ENCODE measurements at places on chromosomes 4 and X.

- no peak for DNase-seq
Observed at GRCh38 chr4:23144707-23145106, 452.0 kb downstream of the GBA3 start.

GRCh38 chr4:6776920-6777635 is 5.4 kb upstream of the KIAA0232 start:
- DNase-seq, result no peak

- DNase-seq, result no peak
Observed at GRCh38 chr4:57095956-57096355, 14.2 kb downstream of the IGFBP7 start.

GRCh38 chr4:122842984-122843531 is 16.4 kb downstream of the FGF2 start:
- no peak for DNase-seq

DNA sequence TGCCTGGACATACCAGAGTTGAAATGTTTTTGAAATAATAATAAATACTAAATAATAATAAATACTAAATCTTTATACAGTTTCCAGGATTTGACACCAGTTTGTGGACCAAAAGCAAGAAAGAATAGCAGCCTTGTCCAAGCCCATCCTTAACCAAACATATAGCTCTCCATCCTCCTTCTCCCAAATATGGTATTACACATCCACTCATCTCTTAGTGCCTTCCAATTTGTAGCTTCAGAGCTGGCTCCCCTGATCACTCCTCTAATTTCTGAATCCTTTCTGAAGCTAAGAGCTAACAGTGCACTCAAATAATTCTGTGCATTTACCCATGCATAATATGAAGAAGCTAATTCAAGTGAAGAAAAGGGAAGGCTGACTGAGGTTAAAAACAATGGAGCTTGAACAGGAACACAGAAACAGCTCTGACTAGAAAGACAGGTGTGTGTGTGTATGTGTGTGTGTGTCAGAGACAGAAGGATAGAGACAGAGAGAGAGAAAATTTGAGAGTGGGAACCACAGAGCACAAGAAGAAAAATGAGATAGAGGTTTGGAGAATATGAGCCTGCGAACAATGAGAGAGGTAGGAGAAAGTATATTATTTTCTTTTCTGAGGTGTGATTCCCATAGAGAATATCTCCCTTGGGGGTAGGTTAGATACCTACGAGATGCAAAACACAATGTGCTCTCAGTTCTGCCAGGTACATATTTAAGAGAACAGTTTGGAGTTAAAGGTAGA is 123.5 kb downstream of the CAMK2D start:
- DNase-seq, result no peak

- no peak for DNase-seq
Observed at GRCh38 chr4:115711575-115711974, 598.2 kb upstream of the NDST4 start.

DNA sequence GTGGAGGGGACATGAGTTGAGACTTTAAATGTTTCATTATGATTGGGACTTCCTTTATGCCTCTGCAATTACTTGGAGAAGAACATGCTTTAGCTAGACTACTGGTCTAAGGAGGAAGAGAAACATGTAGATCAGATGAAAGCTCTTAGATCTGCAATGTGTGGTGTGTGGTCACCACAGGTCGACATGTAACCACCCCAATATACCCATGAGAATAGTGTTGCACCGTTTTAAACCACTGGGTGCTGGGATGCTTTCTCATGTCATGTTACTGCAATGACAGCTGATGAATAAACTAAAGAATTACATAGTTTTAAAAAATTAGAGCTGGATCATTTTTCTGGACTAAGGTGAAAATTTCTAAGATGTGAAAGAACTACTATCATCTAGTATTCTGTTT is 1039.7 kb downstream of the RAPGEF2 start:
- DNase-seq, result no peak

DNA sequence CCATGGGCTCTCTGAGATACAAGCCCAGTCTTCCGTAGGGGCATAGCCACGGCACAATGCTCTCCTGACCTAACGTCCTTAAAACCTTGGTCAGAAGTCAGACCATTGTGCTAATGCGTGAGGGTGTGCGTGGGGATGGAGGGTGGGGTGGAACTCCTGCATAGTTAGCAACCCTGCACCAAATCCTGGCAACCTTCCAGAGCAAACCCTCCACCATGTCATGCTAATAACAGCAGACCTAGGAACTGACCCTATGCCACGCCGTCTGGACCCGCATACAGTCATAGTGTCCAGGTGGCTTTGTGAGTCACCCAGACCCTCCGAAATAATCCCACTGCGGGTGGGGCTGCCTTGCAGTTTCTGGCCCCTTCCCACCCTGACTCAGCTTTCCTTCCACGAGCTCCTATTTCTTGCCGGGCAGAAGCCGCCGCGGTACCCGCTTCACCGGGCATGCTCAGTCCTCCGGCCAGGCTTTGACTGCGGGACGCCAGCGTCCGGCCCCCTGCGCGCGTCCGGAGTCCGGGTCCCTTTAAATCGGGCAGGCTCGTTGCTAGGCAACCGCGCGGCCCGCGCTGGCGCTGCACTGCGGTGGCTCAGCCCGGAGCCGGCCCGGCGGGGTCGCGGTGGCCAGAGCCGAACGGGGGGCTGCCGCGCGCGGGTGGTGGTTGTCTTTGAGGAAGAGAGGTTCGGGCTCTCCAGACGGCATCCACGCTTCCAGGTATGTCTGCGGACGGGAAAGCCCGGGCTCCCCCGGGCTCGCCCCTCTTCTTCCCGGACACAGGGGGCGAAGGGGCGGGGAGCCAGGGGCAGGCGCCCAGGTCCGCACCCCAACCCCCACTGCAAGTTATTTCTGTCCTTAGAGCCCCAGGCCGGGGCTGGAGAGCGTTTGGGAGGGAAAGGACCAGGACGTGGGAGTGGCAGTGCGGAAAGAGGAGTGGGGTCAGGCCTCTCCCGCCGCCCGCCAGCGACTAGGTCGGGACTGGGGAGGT is at the start of gene CCDC160:
Gene CCDC160, plus strand, starts transcription at position 557 of the 989 bp plus-strand sequence. CDS start 7,619 bp downstream, outside the sequence.
- DNase-seq, result peak; percentile 15

DNA sequence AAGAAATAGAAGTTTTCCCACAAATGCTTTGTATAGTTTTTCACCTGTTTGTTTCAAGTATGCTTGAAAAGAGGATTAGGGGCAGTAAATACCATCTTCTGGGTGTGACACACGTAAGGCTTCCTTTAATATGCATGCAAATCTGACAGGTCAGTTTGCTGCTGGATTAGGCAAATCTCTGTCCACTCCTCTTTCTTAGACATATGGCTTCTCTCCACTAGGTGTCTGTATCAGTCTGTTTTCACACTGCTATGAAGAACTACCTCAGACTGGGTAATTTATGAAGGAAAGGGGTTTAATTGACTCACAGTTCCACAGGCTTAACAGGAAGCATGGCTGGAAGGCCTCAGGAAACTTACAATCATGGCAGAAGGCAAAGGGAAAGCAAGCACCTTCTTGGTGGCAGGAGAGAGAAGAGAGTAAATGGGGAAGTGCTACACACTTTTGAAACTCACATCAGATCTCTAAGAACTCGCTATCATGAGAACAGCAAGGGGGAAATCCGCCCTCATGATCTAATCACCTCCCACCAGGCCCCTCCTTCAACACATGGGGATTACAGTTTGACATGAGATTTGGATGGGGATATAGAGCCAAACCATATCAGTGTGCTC is 66.9 kb downstream of the TAB3 start:
- DNase-seq, result no peak

DNA sequence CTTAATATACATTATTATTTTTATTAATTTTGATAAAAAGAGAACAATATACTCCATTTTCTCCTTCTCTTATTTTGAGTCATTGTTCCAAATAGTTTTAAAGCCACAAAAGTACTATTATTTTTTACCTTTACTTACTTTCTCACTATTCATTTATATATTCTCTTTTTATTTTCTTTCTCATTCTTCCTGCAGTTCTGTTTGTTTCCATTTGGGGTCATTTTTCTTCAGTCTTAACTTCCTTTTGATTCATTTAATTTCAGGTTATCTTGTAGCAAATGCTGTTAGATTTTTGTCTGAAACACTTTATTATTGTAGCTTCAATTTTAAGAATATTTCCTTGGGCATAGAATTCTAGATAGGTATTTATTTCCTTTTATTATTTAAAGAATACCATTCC is 438.6 kb upstream of the EPHA5 start:
- DNase-seq, result no peak

DNA sequence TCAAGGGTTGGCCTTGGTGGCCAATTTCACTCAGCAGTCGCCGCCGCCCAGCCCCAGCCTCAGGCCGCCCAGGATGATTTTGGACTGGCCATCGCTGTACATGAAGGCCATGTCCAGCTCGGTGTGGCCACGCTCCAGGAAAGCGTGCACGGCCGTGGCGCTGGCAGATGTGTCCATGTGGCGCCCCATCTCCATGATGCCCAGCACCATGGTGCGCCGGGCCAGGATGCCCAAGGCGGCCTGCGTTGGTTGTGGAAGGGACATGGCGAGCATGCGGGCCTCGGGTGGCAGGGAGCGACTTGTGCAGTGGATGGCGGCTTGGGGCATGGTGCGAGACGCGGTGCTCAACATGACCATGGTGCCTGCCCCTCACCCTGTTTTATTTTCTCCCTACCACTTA is 55.4 kb downstream of the ZCCHC12 start:
- no peak for DNase-seq

- DNase-seq, result no peak
Observed at GRCh38 chr4:25103418-25103817, 56.8 kb downstream of the SEPSECS start.

GRCh38 chrX:121322159-121322558 is 274.7 kb downstream of the GLUD2 start:
- DNase-seq, result no peak

- DNase-seq, result no peak
Observed at GRCh38 chr4:43244688-43245382, 352.3 kb downstream of the GRXCR1 start.

DNA sequence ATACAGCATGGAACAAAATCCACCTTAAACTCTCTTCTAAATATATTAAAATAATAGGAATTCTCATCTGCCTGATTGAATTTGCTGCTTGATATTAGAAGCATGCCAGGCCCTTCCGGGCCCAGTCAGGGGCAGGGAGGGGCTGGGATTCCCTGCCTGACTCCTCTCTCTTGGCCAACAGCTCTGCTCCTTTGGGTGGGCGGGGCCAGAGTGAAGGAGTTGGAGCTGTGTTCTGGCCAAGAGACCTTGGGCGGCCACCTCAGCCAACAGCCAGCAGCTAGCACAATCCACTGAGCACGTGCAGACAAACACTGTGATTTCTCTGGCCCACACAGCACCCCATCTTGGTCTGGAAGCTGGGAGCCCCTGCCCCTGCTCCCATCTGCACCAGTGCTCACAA is 140.3 kb downstream of the PJA1 start:
- DNase-seq, result no peak

DNA sequence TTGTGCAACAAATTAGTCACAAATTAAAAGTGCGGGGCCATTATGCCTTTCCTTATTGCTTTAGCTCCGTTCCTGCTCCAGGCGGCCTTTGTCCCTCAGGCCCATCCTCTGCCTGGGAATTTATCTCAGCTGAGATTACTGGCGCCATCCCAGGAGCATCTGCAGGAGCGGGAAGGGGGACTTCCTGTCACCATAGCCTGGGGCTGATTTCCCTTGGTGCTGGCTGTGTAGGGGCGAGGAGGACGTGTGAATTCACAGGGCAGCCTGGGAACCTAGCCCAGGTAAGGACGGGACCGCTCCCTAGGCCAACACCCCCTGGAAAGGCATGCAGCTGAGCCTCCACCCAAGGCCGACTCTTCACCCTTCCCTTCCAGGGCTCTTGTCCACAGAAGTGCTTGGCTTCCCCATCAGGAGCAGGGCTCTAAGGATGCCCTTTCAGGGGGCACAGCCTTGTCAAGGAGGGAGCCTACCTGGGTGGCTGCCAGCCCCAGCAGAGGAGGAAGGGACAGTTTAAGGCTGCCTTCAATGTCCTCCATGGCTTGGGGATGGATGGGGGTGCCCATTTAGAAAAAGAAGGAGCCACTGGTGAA is 72.6 kb upstream of the NKX1-1 start:
- DNase-seq, result no peak

DNA sequence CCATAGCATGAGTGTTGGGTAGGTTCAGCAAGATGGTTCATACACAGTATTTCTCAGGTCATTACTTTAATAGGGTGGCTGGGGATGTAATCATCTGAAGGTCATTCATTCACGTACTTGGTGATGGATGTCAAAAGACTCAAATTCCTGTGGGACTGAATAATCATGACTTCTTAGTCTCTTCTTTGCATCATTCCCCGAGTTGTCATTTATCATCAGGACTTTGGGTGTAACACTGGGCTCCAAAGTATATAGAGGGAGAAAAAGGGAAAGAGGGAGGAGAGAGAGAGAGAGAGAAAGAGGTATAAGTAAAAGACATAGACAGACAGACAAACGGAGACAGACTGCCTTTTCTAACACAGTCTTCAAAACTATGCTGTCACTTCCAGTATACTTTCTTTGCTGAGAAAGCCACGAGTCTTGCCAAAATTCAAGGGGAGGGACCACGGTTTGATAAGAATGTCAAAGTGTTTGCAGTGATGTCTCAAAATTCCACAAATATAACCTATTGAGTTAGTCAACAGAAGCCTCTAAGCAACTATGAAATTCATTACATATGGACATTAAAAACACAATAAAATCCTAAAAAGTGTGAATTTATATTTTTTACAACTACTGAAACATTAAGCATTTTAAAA is 55.9 kb downstream of the UGT2A3 start:
- no peak for DNase-seq
